ENCODE measurements at places on chromosomes 6 and 20. TPM values are rescaled to one million over a fixed set of nuclear protein-coding genes. Genes with fewer than 3 reads are reported as not detected.

Gene ADAM33
- total RNA-seq = not detected

Gene RHAG
- total RNA-seq = not detected

Gene DLK2
- not detected for total RNA-seq

Gene BMP2
- not detected for total RNA-seq

Gene EPB41L1
- total RNA-seq = 0.22 TPM

Gene CDYL
- 33.6 TPM for total RNA-seq

Gene MAPK13
- total RNA-seq = 29.9 TPM

Gene PLA2G7
- not detected for total RNA-seq

Gene PRND
- total RNA-seq = not detected

Gene TOX2
- total RNA-seq = 1.5 TPM

Gene MOCS3
- 5.1 TPM for total RNA-seq

Gene PNPLA1
- total RNA-seq = not detected

Gene SLC22A7
- not detected for total RNA-seq

Gene MICB
- 55.7 TPM for total RNA-seq

Gene SLC4A11
- 0.50 TPM for total RNA-seq

Gene CCDC170
- not detected for total RNA-seq

Gene STK35
- 15.8 TPM for total RNA-seq

Gene SNHG17
- total RNA-seq = 40.7 TPM

Gene SLC17A3
- 0.62 TPM for total RNA-seq

Gene OR12D3
- not detected for total RNA-seq

Gene MAFB
- total RNA-seq = not detected

Gene ZNF334
- total RNA-seq = 0.71 TPM

Gene LY6G6C
- total RNA-seq = not detected

Gene FAXC
- 0.07 TPM for total RNA-seq

Gene GPX5
- total RNA-seq = not detected

Gene PTCRA
- not detected for total RNA-seq

Gene B4GALT5
- 11.2 TPM for total RNA-seq

Gene CAGE1
- not detected for total RNA-seq

Gene TPX2
- total RNA-seq = 193 TPM

Gene PTK6
- total RNA-seq = 0.71 TPM

Gene GINS1
- 28.9 TPM for total RNA-seq

Gene KIAA1755
- total RNA-seq = not detected

Gene ARMH2
- 2.3 TPM for total RNA-seq

Gene ARMC12
- 1.6 TPM for total RNA-seq

Gene LRRC1
- 3.7 TPM for total RNA-seq

Gene HLA-DQA2
- 0.62 TPM for total RNA-seq
